ENCODE measurements at places on chromosomes 11 and 22.

- DNase-seq: no peak
Observed at GRCh38 chr11:128471138-128471661, 116.2 kb downstream of the ETS1 start.

DNA sequence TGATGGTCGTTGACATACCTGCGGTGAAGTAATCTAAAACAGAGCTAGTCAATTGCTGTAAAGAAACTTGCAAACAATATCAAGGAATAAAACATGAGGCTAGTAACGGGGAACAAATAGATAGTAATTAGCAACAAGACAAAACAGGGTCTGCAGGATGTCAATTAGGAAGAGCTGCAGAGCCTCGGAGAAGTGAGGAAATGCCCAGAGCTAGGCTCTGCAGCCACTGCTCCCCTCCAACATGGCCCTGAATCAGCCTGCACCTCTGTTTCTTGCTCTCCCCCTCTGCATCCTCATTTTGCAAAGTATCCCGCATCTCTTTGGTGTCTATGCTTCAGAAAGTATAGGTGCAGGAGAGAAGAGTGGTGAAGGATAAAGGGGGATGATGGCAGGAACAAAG, 507.4 kb upstream of the FAT3 start:
- DNase-seq: no peak

DNA sequence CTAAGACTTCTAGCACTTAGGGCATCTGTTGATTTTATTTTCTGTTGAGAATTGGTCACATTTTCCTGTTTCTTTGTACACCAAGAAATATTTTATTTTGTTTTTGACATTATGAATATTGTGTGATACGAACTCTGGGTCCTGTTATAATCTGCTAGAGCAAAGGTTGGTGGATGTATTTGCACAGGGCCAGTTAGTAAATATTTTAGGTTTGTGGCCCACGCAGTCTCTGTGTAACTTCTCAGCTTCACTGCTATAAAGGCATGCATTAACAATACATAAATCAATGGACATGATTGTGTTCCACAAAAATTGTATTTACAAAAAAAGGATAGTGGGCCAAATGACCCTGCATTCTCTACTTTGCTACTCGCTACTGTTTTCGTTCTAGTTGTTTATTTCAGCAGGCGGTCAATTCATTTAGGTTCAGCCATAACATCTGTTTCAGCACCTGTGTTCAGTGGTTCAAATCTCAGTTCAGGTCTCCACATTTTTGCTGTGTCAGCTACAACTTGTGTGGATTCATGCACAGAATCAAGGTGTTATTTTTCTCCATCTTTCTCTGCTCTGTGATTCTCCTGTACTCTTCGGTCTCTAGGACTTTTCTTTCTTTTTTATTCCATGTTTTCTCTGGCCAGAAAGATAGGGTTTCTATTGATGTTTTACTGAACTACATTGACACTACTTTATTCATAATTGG, 786.2 kb downstream of the ETS1 start:
- DNase-seq: no peak

DNA sequence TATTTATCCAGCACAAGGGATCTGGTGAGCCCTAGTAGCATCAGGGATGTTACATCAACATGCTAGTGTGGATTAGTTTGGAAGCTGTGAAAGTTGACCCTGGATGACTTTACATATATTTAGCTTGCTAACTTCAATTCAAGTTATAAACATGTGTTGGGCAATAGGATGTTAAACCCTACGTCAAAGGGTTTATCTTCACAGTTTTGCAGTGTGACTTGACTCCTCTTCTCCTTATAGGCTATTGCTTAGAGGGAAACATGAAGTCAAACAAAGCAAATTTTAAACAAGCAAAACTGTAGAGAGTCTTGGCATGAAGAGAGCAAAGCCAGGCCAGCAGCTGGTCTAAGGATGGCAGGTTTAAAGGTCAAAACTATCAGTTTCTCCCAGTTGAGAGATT, 11.3 kb upstream of the CTSC start:
- no peak for DNase-seq

- no peak for DNase-seq
Observed at GRCh38 chr22:39233710-39234471, 10.9 kb downstream of the PDGFB start.

GRCh38 chr11:128291007-128291406, 296.4 kb downstream of the ETS1 start:
- no peak for DNase-seq

- DNase-seq: no peak
Observed at GRCh38 chr22:25120761-25121212, 78.9 kb upstream of the CRYBB3 start.

- no peak for DNase-seq
Observed at GRCh38 chr11:60314635-60315321, 12.3 kb upstream of the MS4A6E start.

DNA sequence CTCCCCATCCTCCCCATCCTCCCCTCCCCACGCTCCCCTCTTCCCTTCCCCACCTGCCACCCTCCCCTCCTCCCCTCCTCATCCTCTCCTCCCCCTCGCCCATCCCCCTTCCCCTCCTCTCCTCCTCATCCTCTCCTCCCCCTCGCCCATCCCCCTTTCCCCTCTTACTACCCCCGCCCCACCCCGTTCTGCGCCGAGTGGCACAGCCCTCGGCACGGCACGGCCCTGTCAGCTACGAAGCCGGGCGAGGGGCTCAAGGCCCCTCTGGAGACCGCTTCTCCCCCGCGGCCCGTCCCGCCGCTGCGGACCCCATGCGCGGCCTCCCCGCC, 449.9 kb downstream of the OPCML start:
- peak; percentile 62 for DNase-seq

GRCh38 chr22:36234919-36235318, 4.4 kb downstream of the APOL2 start:
- no peak for DNase-seq

- no peak for DNase-seq
Observed at GRCh38 chr11:120306519-120307242, 18.4 kb upstream of the TLCD5 start.

GRCh38 chr11:19602406-19602805, 110.2 kb upstream of the NAV2 start:
- DNase-seq: no peak

DNA sequence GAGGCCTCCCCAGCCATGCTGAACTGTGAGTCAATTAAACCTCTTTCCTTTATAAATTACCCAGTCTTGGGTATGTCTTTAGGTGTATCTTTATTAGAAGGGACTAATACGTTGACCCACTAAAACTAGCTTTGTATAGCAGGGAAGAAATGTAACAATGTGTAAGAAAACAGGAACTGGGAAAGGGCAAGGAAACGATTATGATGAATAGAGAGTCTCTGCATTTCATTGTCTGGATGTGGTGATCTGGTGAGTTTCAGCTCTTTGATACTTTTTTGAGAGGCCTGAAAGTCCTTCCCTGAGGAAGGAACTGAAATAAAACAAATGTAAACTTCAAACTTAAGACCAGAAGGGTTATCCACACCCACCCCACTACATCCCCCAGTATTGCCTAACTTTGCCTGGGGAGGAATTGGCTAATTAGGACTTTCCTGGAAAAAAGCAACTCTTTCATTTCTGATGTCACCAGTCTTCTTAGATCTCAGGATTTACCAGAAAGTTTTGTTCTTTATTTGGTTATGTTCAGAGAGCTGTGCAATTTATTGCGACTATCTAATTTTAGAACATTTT, 119.0 kb downstream of the LDLRAD3 start:
- DNase-seq: no peak

GRCh38 chr22:38835888-38836301, 7.9 kb downstream of the NPTXR start:
- DNase-seq: no peak

- DNase-seq: no peak
Observed at GRCh38 chr11:133746663-133747306, 98.5 kb downstream of the SPATA19 start.

DNA sequence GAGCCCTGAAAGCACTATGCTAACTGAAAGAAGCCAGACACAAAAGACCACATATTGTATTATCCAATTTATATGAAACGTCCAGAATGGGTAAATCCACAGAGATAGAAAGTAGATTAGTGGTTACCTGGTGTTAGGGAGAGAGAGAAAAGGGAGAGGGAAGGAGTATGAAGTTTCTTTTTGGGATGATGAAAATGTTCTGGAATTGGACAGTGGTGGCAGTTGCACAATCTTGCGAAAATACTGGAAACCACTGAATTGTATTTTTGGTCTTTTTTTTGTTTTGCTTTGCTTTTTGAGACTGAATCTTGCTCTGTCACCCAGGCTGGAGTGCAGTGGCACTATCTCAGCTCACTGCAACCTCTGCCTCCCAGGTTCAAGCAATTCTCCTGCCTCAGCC, 63.5 kb downstream of the MRTFA start:
- DNase-seq: no peak

DNA sequence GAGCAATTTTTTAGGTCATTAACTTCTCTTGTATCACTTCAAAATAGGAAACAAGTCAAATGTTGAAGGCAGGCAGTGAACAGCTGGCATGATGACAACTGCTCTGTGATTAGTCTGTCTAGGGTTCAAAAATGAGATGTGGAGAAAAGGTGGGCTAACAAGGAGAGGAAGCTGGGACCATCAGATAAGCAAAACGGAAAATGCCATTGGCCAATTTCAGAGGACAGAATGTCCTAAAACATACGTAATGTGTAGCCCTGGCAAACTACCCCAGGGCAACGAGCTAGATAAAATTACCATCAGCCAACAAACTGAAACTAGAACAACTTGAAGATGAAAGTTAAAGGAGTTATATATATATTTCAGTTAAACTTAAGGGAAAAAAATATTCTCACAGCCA, 93.2 kb downstream of the RELT start:
- no peak for DNase-seq

GRCh38 chr22:29945435-29945834, 62.5 kb downstream of the MTMR3 start:
- DNase-seq: no peak

DNA sequence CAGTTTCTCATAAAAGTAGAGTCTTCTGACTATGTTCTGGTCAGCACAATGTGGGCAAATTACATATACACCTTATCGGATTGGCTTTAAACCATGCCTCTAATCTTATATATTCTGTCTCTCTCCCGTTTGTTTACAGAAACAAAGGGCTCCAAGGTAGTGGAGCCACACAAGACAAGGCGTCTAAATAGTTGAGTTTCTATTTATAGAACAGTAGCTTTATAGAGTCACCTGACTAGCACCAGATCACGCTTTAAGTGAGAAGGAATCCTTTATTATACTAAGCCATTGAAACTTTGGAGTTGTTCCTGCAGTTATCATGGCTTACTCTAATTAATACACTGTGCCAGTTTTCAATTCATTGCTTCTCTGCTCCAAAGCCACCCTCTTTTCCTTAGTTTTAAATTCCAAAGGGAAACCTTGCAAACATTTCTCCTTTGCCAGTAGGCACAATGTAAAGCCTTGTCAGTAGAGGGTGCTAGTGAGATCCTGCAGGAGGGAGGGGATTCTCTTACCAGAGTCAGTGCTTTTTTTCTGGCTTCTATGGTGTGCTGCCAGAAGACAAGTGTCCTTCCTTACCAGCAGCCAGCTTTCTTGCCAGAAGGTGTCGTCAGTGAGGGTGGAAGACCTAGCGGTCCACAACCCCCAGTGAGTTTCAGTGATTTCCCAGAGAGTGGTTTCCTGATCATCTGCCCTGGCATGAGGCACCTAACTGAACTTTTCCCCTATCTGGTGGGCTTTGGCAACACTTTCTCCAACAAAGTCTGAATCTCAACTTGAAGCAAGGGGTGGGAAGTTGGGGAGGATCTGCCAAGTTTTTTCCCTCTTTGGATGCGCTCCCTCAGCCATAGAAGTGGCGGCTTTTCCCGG, 71.7 kb downstream of the RAB38 start:
- DNase-seq: peak; percentile 35

GRCh38 chr22:46953968-46954765, 191.7 kb downstream of the TBC1D22A start:
- no peak for DNase-seq

- DNase-seq: no peak
Observed at GRCh38 chr22:25750569-25751173, 8.7 kb downstream of the MYO18B start.

DNA sequence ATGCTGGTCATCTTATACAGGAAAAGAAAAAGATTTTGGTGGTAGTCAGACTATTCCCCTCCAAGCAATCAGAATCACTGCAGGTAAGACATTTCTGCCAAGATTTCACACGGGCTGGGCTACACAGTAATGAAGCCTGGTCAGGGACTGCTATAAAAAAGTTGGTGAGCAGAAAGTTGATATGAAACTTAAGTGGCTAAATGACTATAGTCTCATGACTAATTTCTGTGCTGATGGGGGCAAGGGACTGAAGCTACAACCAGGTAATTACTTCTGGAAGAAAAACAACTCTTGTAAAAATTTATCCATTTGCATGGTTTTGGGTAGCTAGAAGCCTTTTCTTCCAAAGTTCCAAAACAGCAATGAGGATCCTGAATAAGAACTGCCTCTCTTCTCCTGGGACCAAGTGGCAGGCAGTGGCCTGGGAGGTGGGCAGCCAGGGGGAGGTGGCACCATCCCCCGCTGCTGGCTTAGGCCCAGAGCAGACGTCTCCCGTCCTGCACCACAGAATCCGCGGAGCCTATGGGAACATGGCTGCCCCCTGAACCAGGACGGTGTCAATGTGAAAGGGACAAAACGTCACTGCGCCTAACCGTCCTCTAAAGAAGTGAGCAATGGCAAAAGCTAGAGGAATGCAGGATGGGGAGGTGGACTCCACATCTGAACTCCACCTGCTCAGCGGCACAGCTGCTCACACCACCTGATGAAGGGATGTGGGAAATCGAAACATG, 122.6 kb upstream of the LMO1 start:
- no peak for DNase-seq

- DNase-seq: no peak
Observed at GRCh38 chr11:14079011-14079410, 116.5 kb downstream of the SPON1 start.

- DNase-seq: no peak
Observed at GRCh38 chr22:21970037-21970799, 12.4 kb downstream of the TOP3B start.

GRCh38 chr11:30587269-30587812, 1.2 kb upstream of the MPPED2 start:
- DNase-seq: no peak

- DNase-seq: no peak
Observed at GRCh38 chr11:73478737-73479347, 102.6 kb downstream of the RELT start.

- no peak for DNase-seq
Observed at GRCh38 chr11:46827995-46828394, 18.1 kb downstream of the CKAP5 start.

- DNase-seq: peak; percentile 77
Observed at GRCh38 chr11:2533587-2534133, 88.9 kb downstream of the KCNQ1 start.

DNA sequence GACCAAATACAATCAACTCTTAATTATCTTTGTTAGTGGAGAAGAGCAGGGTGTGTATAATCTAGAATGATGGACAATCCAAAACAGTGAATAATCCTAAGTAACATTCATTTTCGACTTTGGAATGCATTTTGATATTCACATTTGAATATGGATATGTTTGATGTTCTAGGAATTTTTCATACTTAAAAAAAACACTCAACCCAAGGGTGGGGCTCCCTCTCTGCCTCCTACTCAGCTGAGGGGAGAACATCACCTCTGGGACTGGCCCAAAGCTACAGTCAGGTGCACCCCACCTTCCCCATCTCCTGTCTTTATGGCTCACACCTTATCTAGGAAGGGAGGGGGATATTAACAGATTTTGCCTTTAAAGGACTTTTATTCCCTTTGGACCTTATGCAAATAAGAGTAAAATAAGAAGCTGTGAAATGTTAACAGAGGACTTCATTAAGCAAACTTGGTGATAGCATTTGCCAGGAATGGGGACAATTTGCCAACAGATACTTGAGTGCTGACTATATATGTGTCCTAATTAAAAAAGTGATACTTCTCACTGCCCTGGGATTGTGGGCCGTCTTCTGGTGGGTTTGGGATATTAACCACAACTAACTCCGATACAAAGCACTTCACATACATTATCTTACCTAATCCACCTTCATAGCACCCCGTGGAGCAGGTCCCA, 187.0 kb downstream of the ST3GAL4 start:
- no peak for DNase-seq

Measured in nephron progenitor cell (in vitro differentiated cells).